ENCODE measurements at places on chromosomes 4 and X.

GRCh38 chrX:119495734-119496726 lies 27.8 kb downstream of the SLC25A5 start:
- no peak for DNase-seq

- no peak for DNase-seq
Observed at GRCh38 chr4:183053681-183054080, 45.4 kb upstream of the WWC2 start.

DNA sequence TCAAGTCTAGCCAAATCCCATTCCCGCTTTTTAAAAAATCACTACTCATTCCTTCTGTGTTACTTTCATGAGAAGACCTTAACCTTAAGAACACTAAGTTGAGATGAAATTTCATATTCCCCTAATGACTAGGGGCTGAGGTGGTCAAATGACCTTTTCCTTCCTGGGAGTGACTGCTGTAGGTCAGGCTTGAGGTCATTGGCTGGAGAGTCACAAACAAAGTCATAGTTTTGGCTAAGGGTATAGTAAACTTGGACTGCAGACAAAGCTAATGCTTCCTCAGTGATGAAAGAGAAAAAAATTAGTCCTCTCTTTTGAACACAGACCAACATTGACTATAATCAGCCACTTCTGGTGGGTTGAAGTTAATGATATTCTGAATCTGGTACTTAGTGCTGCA lies 16.0 kb upstream of the FGF2 start:
- DNase-seq: no peak

DNA sequence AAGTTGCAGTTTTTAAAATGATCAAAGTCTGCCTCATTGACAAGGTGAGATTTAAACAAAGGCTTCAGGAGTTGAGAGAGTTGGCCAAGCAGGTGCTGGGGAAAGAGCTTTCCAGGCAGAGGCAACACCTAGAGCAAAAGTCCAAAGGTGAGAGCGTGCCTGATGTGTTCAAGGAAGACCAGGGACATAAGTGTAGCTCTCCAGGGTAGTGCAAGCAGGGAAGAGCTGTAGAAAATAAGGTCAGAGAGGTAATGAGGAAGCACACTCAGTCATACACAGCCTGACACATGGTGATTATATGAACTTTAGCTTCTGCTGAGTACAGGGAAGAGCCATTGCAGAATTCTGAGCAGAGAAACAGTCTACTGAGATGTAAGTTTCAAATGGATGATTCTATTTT lies 265.0 kb upstream of the NWD2 start:
- no peak for DNase-seq

- no peak for DNase-seq
Observed at GRCh38 chrX:39907964-39908661, 189.6 kb downstream of the BCOR start.

DNA sequence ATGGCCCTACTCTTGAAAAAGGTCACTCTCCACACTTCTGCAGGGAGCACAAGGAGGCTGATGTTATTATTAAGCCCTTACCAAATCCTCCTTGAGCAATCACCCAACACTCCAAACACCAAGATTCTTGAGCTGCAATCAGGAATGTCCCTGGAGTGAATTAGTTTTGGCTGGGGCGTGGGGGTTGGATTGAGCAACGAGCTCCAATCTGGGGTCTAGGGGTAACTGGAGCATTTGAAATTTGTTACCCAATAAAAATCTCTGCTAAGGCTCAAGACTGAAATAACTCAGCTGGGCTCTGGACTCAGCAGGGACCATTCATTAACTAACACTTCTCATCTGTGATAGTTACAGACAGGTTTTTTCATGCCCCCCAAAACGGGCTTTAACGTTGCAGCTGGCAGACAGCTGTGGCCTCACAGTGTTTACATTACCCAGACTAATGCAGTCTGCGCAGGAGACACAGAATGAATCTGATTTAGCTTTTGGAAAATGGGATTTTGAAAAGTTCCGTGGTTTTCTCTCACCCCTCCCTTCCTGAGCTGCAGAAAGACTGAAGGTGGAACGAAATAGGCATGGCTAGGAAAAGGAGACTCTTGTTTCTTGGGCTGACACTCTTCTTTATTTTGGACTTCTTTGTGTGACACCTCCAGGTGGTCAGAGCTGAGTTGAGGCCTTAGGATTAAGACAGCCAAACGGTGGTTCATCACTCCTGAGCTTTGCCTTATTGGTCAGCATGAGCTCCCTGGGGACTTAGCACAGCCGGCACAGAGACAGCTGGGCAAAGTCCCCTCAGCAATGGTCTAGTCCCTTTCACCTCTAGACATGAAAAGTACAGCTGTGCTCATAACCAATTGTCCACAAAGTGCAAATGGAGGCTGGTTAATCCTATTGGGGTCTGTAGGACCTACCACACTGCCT lies 26.6 kb downstream of the PLAC1 start:
- DNase-seq: no peak

DNA sequence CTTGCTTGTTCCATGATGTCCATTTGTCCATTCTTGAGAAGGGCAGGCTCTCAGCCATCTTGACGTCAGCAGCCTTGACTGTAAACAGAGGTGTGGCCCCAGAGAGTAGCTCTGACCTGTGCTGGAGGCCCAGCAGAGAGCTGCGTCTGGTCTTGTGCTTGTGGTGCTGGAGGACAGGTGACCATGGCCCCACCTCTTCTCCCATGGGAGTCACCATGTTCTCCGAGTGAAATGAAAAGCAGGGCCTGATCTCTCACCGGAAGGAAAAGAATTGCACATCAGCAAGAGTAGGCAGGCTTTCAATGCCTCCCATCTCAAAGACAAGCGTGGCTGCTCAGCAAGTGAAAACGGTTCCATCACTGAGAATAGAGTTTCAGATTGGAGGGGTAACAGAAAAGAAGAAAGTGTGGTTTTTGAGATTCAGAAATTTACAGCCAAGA lies 11.5 kb downstream of the PARM1 start:
- DNase-seq: no peak

DNA sequence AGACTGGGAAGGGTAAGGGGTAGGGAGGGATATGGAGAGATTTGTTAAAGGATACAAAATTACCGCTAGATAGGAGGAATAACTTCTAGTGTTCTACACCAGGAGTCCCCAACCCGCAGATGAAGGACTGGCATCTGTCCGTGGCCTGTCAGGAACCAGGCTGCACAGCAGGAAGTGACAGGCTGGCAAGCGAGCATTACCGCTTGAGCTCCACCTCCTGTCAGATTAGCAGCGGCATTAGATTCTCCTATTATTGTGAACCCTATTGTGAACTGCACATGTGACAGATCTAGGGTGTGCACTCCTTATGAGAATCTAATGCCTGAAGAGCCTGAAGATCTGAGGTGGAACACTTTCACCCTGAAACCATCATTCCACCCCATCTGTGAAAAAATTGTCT lies 27.9 kb upstream of the BBS7 start:
- DNase-seq: no peak

- no peak for DNase-seq
Observed at GRCh38 chr4:184957446-184958115, 60.7 kb upstream of the HELT start.

DNA sequence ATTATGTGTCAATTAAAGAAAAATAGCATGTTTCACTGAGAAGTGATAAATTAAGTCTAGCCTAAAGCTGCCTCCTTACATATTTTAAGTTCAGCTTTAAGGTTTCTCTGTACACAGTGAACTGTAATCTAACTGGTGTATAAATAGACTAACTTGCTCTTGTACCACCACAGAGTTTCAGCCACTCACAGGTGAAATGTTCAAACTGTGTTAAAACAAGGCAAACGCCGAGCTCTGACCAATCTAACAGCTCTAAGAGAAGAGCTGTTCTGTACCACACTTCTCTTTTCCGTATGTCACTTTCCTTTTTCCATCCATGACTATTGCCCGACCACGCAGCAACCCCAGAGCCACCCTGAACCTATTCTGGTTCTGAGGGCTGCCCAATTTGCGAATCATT lies 64.5 kb downstream of the DCHS2 start:
- no peak for DNase-seq

GRCh38 chrX:21166272-21166982 lies 207.8 kb upstream of the CNKSR2 start:
- no peak for DNase-seq

- DNase-seq: no peak
Observed at GRCh38 chr4:152045449-152045806, 284.6 kb upstream of the GATB start.

DNA sequence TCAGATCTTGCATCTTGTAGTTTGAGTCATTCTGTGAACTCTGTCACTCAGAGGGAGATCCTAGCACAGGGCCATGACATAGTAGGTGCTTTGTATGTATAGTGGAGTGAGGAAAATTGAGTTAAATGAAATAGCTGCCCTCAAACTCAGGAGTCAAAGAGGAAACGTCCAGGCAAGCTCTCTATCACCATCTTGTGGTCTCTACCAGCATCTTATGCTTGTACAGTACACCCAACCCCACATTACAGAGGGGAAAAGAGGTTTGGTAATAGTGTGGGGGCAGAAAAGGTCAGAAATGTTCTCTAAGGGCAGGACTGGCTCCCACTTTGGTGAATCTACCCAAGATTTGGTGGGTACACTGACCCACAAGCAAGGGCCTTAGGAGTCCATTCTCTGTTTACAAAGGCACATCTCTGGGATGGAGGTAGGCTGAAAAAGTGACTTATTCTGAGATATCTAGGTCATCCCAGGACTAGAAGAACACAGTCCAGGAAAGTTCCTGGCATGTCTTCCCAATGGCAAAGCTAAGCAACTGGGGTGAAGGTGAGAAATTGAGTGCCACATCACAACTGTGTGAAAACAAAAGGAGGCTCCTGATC lies 131.8 kb downstream of the OR13H1 start:
- no peak for DNase-seq

DNA sequence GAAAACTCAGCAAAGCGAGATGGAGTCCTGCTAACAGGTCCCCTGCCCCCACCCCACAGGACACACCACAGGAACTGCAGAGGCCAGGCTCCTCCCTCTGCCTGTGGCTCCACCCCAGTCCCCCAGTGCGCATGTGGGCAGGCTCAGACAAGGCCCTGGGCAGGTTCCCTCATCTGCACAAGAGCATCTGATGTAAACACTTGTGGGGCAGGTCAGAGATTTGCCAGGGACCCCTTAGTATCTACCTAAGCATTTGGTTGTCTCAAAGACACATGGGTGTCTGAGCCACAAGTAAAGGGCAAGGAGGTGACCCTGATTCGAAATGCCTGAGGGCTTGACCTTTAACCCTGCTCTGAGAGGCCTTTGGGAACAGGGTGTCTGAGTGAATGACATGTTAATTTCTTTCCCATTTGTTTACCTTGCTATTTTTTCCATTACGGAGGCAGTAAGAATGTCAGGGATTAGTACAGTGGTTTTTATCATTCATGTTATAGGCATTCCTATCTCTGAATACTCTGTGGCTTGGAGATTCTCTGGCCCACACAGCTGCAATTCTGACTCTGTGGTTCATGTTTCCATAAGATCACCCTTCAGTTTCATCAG lies 85.3 kb downstream of the ZNF518B start:
- no peak for DNase-seq

GRCh38 chrX:82648062-82648461 lies 860.0 kb upstream of the POU3F4 start:
- DNase-seq: no peak

- no peak for DNase-seq
Observed at GRCh38 chr4:90443231-90443630, 316.0 kb downstream of the CCSER1 start.

- DNase-seq: no peak
Observed at GRCh38 chrX:154305541-154306205, 10.1 kb downstream of the TKTL1 start.

DNA sequence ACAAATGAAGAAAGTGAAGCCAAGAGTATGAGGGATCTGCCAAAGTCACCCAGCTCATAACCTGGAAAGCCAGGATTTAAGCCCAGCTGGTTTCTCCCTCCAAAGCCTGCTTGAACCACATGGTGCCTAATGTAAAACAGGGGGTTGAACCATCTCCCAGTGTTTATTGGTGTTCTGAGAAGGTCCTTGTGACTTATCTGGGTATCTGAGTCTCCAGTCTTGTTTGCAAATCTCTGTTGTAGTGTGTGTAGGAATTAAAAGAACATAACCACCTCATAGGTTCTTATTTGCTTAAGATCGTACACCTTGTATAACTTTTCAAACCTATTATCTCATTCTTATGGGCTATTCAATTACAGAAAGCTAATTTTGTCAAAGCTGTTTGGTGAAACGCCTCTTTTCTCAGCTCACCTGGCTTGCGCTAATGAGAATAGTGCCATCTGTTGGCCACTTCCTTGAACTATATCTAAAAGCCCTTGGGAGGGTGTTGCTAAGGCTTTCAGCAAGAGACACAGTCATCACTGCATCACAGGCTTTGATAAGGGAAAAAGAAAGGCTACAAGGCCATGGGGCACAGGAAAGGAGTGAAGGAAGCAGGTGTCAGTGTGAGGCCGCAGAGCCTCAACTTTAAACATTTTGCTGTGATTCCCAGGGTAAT lies 34.0 kb downstream of the ETDB start:
- DNase-seq: no peak

- no peak for DNase-seq
Observed at GRCh38 chrX:49753691-49754090, 57.9 kb upstream of the PAGE1 start.

DNA sequence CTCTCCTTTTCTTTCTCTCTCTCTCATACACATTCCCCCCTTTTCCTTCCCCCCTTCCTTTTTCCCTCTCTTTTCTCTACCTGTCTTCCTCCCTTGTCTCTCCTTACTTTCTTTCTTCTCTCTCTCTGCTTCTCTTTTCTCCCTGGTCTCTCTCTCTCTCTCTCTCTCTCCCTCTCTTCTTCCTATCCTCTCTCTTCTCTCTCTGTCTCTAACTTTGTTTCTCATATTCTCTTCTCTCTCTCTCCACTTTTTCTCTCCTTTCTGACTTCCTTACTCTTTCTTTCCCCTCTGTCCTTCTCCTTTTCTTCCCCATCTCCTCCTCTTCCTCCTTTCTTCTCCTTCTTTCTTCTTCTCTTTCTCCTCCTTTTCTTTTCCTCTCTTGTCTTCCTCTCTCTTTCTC lies 103.4 kb downstream of the ARSF start:
- no peak for DNase-seq

GRCh38 chr4:22389240-22389870 lies 126.5 kb downstream of the ADGRA3 start:
- no peak for DNase-seq
